Peyer's patch (tissue), 4 donors: ENCODE measurements at places on chromosomes 3 and 15. TPM values are rescaled to one million over a fixed set of nuclear protein-coding genes. Genes with fewer than 3 reads are reported as not detected.

GRCh38 chr3:190124067-190124466, 3.4 kb upstream of the P3H2 start:
- DNase-seq = no peak

DNA sequence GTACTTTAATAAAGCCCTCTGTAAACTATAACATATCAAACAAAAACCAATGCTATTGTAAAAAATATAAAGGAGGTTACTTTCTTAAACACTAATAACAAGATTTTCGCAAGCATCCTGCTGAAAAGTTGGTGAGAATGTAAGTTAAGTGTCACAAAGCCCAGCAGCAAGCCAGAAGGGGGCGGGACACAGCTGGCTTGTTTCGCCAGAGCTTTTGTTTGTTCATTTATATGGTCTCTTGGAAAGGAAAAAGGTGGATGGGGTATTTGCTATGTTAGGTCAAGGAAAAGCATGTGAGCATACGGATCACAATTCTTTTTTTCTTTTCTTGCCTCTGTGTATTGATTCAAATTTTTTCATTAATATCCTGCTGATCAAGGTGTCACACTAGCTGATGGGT, 59.9 kb downstream of the HACD2 start:
- no peak for DNase-seq

SNURF gene
- total RNA-seq = not detected

SOX2 gene
- total RNA-seq = 0.57 TPM
